Left kidney (tissue), 8 donors: ENCODE measurements at places on chromosomes 16 and 17.

DNA sequence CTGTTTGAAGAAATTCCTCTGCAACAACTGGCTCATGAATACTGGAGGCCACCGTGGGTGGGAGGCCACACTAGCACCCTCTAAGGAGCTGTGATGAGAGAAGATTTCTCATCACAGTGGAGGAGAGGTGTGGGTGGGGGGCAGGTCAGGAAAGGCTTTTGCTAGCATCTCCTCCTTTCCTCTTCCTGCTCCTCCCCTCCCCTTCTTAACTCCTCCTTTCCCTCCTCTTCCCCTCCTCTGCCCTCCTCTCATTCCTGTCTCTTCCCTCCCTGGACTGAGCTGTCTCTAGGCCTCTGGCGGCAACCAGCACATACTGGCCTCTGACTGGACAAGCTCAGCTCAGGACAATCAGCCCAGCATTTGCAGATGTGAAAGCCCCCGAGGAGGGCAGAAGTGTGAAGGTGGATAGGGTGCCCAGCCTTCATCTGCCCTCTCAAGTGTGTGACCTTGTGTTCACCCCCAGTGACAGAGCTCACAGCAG lies 19.0 kb upstream of the LHX1 start:
- no peak for DNase-seq

DNA sequence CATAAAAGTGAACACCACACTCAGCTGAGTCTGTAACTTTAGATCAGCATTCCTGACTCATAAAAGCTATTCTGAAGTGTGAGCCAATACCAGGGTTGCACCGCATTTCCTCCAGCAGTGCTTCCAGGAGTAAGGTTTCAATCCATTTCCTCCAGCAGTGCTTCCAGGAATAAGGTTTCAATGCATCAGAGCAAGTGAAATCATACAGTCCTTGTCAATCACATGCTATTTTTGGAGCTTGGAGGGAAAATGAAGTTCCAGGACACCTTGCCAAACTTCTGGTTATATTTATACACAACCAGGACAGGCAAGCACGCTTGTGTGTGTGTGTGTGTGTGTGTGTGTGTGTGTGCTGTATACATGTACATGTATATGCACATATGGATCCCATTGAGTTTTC lies 327.6 kb downstream of the GRIN2A start:
- peak; percentile 8 for DNase-seq

DNA sequence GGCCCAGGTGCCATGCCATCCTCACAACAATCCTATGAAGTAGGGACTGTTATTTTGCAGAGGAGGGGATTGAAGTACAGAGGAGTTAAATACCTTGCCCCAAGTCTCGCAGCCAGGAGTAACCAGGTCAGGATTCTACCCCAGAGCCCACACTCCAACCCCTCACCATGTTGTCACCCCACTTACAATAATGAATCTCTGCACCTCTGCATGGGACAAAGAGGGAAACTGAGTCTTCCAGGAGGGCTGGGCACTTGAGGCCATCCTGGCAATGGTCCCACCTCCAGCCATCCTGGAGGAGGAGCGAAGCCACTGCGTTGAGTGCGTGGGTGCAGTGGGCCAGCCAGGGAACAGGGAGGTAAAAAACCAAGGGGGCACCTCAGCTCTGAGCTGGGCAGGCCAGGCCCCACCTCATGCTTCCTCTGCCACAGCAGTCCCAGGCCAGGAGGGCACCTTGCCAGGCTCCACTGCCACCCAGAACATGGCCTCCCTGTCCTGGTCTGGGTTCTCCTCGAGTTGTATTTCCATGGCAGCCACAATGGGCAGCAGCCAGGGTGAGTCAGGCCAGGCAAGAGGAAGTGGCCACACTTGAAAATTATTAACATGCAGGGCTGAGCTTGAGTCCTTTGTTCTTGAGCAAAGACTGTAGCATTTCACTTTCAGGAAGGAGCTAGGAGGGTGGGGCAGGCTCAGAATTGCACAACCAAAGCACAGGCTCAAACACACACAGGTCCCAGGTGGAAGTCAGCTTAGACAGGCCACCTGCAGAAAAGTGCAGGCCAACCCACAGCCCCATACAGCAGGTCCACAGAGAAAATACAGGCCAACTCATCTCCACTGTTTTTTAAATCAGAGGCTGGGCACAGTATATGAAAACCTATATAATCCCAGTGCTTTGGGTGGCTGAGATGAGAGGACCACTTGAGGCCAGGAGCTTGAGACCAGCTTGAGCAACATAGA lies 52.1 kb downstream of the CUEDC1 start:
- DNase-seq: no peak

DNA sequence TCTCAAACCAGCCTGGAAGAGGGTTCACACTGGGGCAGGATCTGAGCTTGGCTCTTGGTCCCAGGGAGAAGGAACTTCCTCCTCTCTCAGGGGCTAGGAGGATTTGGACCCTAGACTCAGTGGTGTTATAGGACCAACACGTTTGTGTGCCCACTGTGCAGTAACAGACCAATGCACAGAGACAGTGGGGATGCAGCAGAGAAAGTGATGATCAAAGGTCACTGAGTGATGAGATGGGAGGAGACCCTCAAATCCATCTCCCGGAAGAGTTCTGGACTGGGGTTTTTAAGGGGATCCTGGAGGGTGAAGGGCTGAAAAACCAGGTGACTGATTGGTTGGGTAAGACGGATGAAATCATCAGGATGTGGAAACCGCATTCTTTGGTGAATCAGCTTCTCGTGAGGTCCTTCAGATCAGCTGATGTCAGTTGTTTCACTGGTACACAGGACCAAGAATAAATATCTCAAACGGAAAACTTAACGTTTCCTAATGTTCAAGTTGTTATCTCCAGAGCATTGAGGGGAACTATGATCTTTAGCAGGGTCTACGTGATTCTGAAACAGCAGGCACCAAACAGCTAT lies 3.3 kb upstream of the VAC14 start:
- DNase-seq: no peak
